NCI-H748 treated with DMSO at 0.1 percent for 48 hours (cell line): ENCODE measurements at places on chromosomes 4 and X.

DNA sequence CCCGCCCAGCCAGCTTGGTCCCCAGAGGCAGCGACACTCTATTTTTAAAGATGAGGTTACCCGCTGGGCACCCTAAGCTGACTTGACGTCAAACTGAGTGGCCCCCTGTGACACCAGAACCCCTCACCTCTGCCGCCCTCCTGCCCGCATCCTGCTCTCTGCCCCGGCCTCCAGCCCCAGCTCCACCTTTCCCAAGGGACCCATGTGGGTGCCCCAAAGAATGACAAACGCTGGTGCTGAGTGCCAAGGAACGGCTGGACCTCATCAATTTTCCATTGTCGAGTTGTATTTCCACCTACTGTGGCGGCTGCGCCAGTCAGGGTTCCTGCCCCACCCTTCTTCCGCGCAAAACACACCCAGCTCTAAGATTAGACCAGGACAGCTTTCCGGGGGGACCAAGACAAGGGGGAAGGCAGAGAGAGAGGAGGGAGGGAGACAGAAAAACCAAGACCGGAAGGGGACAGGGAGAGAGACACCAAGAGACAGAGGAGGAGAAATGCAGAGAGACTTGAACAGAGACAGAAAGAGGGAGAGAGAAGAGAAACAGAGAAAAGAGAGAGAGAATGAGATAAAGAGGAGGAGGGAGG lies 2.0 kb downstream of the PRKX start:
- no peak for DNase-seq

DNA sequence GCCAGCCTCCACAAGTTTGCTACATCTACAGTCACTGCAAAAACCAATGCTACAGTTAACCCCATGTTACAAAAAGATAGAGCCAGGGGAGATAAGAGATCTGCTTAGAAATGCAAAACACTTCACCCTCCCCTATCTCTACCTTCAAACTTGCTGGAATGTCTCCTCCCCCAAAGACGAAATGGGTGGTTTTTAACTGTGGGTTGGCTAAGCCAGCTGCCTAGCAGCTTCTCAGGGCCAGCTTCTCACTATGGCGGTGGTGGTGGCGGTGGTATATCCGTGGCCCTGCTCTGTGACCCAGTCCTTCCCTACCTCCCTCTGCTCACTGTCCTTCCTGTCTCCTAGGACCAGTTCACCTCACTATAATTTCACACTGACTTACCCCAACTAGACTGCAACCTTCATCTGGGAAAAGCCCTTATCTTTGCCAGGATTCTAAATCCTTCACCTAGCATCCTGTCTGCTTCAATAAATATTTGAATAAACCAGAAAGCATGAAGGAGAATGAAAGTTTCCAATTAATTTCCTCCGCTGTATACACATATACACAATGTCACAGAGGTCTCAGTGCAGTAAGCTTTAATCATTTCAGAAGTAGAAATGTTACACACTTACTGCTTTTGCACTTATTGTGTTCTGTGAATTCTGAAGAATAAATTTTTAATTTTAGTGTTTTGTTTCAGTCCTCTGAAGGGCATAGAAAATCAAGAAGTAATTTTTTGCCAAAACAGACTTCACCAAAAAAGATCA lies 46.3 kb downstream of the SH3KBP1 start:
- DNase-seq, result no peak

DNA sequence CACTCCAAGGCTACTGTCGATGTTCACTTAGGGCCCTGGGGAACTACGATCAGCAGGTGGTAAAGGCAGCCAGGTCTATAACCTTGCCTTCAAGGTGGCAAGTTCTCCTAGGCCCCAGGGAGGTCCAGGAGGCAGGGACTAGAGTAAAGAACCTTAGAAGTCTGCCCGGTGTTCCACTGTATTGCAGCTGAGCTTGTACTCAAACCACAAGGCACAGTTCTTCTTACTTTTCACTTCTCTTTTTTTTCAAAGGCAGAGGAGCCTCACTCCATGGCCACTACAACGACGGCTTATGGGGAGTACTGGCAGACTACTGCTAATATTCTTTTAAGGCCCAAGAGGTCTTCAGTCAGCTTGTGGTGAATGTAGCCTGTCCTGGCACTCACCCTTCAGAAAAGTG lies 78.8 kb upstream of the GPR174 start:
- DNase-seq, result no peak

DNA sequence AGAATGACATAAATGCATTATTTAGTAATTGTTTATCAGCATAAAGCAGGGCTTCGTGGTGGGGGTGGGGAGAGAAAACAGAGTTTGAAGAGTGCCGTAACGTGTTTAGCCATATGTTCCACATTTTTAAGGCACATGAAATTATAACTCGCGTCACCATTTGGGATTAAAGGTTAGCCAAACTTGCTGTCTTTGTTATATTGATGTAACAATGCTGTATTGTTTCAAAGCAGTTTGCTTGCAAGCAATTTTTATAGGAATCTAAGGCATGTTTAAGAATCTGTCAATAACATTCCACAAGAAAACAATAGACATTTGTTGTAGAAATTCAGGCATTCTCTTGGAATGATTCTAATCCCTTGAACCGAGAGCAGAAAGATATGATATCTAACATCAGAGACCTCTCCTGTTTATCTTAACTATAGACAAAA lies 78.3 kb downstream of the CLDN22 start:
- no peak for DNase-seq

DNA sequence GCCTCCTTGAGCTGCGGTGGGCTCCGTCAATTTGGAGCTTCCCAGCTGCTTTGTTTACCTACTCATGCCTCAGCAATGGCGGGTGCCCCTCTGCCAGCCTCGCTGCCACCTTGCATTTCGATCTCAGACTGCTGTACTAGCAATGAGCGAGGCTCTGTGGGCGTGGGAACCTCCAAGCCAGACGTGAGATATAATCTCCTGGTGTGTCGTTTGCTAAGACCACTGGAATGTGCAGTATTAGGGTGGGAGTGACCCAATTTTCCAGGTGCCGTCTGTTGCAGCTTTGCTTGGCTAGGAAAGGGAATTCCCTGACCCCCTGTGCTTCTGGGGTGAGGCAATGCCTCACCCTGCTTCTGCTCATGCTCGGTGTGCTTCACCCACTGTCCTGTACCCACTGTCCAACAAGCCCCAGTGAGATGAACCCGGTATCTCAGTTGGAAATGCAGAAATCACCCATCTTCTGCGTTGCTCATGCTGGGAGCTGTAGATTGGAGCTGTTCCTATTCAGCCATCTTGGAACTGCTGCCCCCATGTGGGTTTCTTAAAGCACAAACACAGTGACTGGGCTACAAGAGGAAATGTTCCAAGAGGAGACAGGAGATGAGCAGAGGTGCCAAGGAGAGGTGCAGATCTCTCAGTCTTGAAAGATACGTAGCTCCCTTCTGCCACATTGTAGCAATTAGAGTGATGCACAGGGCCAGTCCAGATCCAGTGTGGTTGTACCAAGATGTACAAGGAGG lies 193.0 kb upstream of the IGFBP7 start:
- no peak for DNase-seq

GRCh38 chr4:121978172-121978516 lies 26.3 kb upstream of the TRPC3 start:
- no peak for DNase-seq

- DNase-seq, result no peak
These were observed 7.9 kb downstream of the LEF1 start for GRCh38 chr4:108160741-108161352.

GRCh38 chr4:52873191-52873590 lies 11.1 kb downstream of the RASL11B start:
- no peak for DNase-seq

GRCh38 chr4:24979554-24979953 lies 51.2 kb downstream of the LGI2 start:
- DNase-seq, result no peak

DNA sequence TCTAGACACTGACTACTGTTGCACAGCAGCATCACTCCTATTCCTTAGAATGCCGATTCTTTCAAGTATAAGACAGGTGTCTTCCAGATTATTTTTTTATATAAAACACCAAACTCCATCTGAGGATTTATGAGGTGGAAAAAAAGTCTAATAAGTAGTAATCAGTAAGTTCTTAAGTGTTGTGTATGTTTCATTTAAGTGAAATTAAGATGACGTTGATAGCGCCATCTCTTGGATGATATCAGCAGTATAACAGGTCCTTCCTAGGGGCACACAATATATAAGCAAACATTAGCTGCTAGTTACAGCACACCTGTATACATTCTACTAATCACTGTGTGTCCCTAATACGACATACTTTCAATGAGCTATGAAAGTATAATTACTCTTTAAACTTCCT lies 99.6 kb upstream of the STS start:
- peak; percentile 20 for DNase-seq

DNA sequence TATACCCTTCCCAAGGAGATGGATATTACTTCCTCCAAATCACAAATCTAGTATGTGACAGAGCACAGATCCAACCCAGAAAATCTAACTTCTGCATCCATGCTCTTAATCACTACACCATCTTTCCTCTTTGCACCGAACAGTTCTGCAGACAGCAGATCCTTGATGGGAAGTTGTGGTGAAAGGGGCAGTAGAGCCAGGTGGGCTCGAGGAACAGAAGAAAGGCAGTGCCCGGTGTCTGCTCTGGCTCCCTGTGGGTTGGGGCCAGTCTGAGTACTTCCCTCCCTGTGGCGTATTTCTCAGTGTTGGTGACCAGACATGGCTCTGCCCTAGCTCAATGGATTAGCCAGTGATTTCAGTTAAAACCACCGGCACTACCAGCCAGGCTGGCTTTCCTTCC lies 15.3 kb downstream of the HOPX start:
- DNase-seq, result no peak

DNA sequence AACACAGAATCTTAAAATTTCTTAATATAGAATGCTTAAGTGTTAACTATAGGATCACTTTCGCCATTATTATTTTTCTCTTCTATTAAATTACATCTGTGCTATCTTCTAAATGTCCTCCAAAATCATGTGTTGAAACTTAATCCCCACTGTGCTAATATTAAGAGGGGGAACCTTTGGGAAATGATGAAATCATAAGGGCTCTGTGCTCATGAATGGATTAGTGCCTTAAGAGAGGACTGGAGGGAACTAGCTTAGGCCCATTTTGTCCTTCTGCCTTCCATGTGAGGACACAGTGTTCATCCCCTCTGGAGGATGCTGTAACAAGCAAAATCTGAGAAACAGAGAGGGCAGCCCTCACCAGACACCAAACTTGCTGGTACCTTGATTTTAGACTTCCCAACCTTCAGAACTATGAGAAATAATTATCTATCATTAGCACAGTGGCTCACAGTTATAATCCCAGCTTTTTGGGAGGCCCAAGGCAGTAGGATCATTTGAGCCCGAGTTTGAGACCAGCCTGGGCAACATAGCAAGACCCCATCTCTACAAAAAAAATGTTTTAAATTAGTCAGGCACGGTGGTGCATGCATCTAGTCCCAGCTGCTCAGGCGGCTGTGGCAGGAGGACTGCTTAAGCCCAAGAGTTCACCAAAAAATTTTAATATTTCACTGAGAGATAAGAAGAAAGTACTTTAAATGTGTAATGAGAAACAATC lies 26.3 kb downstream of the KLHL8 start:
- DNase-seq, result no peak

DNA sequence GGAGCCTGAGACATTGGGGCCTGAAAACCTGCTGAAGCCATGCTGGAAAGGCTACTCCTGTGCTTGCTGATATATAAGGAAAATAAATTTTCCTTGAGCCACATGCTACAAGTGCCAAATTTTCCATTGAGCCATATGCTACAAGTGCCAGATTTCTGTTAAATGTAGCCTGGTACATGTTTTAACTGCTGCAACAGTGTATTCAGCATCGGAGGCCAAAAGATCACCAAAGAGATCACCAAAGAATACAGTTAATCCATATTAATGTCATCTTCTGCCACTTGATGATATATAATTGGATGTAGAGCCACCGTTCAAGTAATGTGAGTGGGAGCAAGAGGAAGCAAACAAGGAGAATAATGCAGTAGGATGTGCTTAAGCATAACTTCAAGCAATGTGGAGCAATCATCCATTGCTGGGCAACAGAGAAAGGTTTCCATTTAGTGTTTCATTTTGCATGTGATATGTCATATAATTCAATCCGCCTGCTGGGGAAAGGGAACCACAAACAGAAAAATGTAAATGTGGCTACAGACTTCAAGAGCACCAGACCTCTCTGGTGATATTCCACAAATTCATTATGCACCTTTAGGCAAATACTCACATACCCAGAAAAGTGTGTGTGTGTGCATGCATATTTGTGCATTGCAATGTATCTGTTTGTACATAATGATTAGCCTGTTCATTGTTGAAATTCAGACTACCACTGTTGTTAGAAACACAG lies 295.9 kb downstream of the KCNIP4 start:
- DNase-seq, result no peak

GRCh38 chrX:30735839-30736238 lies 82.6 kb downstream of the GK start:
- DNase-seq, result no peak

- no peak for DNase-seq
These were observed 48.4 kb upstream of the RPS6KA3 start for GRCh38 chrX:20315140-20315539.

DNA sequence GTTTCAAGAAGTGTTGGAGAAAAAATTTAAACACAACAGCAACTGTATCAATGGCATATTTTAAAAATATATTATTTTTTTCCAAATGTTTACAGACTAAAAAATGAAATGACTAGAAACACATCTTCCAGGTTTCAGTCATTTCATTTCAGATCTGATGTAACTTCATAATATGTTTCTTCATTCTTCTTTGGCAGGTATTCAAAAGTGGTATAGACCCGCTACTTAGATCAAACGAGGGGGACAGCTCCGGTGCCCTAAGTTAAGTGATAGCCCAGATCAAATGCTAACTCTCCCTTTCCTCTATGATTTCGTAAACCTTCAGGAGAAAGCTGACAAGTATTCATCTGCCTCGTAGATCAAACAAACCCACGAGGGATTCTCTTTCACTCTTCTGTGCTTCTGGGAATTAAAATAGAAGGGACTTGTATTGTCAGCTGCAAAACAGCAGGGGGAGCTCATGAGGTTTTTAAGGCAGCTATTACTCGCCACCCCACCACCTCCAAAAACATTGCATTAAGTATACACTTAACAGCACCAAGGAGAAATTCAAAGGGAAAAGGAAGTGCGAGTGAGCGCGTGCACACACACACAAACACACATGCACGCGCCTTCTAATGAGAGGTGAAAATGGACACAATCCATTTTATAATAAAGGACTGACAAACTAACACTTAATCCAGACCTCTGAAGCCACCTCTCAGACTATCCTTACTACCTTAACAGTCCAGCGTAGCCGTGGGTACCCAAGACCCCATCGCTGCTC lies 21.4 kb downstream of the HELT start:
- peak; percentile 37 for DNase-seq

GRCh38 chr4:185426960-185427688 lies 1.4 kb upstream of the UFSP2 start:
- no peak for DNase-seq
